Activated CD4-positive, alpha-beta T cell treated with anti-CD3 and anti-CD28 coated beads, Interleukin-10, Interleukin-2, amounts not matched to agents 100 ng/mL and 50 ng/mL, durations not matched to agents 16 hours and 8 hours (primary cell): ENCODE measurements at places on chromosomes 7 and 10.

GRCh38 chr10:21166557-21167287, 269.6 kb upstream of the NEBL start:
- DNase-seq: no peak

DNA sequence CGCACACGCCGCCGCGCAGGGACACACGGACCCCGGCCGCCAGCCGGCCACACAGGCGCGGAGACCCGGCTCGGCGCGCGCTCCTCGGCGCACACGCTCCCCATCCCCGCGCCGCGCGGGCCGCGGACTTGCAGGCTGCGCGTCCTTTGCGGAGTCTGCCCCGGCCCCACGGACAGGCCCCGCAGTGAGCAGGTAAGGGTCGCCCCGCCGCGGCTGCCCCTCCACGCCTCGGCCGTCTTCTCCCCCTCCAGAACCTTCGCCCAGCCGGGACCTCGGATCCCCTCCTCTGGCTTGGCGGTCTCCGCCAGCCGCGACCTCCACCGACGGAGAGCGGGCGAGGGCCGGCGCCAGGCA, 356 bp downstream of the ADCYAP1R1 start:
- DNase-seq: no peak

DNA sequence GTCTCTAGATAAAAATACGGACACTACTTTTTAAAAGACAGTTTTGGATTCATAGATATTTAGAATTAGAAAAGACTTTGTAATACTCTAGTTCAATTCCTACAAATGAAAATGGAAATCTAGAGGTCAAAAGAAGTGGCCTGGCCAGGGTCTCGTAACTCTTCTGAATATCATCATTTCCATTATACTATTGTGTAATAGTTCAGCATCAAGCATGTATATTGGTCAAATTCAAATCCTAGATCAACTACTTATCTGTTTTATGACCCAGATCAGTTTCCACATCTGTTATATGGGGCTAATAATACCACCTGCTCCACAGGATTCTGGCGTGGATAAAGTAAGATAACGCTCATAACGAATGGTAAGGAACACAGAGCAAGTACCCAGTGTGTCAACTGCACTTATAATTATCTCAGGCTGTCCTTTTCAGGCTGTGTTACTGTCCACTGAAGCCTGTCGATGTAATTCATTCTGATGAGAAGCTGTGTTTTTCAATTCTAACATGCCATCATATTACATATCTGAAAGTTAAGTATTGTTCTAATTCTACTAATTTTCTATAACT, 54.3 kb downstream of the ARHGAP21 start:
- DNase-seq: no peak

DNA sequence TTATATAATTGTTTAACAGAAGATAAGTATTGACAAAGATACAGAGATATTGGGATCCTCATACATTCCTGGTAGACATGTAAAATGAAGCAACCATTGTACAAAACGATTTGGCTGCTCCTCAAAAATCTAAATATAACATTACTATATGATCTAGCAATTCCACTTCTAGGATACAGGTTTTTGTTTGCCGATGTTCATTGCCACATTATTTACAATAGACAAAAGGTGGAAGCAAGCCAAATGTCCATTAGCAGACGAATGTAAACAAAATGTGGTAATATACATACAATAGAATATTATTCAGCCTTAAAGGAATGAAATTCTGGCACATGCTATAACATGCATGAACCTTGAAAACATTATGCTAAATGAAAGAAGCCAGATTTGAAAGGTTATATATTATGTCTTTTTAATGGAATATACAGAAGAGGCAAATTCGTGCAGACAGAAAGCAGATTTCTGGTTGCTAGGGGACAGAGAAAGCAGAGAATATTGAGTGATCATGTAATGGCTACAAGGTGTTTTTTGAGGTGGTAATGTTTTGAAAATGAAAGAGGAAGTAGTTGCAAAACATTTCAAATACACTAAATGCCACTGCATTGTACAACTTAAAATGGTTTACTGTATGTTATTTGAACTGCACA, 44.9 kb downstream of the POLR1F start:
- DNase-seq: no peak

GRCh38 chr7:11327633-11328032, 354.0 kb downstream of the PHF14 start:
- DNase-seq: no peak

DNA sequence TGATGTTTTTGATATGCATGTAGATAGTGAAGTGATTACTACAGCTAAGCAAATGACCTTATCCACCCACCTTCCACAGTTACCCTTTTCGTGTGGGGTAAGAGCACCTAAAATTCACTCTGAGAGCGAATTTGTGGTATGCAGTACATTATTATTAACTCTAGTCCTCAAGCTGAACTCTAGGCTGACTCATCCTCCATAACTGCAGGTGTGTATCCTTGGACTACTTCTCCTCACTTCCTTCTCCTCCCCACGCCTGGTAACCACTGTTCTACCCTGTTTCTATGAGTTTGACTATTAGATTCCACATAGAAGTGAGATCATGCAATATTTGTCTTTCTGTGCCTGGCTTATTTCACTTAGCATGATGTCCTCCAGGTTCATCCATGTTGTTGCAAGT, 484.6 kb downstream of the GATA3 start:
- DNase-seq: no peak

- DNase-seq: no peak
These were observed 17.3 kb downstream of the KLLN start for GRCh38 chr10:87846023-87846422.

DNA sequence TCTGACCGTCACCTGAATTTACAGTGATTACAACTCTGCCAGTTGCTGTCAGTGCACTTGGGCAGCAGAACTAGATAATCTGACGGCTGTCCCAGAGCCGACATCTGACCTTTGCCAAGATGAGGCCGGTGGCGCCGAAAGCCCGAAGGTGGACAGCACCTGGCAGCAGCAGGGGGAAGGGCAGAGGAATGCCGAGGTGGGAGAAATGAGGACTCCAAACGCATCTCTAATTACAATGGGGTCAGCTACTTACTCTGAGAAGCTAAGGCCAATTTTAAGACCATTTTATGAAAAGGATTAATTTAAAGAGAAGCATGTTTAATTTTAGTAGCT, 33.8 kb downstream of the TRIM8 start:
- no peak for DNase-seq

- no peak for DNase-seq
These were observed 34.8 kb upstream of the GPR37 start for GRCh38 chr7:124800386-124800785.

DNA sequence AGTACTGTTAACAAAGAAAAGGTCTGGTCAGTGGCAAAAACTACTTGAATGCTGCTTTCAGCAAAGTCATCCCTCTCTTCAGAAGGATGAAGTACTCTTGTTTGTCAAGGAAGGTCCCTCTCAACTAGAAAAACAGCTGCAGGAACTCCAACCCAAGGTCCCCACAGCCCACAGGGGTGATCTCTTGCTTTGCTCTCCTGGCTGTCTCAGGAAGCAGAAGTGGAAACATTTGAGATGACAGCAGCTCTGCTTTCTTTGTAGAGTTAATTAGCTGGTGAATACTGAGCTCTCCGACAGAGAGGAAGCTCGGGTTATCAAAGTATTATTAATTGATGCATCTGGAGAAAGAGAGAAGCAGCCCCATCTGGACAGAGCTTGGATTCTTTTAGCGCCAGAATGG, 25.4 kb upstream of the LRGUK start:
- no peak for DNase-seq

- DNase-seq: no peak
These were observed 13.6 kb downstream of the DGKB start for GRCh38 chr7:14888962-14889361.

DNA sequence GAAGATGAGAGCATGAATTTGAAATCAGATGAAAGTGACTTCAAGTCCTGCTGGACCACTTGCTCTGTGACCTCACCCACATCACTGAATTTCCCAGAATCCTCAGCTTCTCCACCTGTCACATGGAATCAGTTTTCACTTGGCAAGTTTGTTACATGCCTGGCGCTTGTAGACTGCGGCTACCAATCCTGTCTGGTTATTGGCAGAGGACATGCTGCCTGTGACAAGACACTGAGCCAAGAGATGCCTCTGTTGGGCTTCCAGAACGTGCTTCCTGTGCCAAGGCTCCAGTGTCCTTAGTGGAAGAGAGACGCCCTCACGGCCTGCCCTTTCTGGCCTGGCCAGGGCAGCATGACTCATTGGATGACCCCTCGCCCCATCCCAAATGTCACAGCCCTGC, 4.4 kb upstream of the MYL10 start:
- no peak for DNase-seq

- no peak for DNase-seq
These were observed 9.9 kb downstream of the POR start for GRCh38 chr7:75924889-75925288.

- peak; percentile 43 for DNase-seq
These were observed 6.5 kb downstream of the ASB13 start for GRCh38 chr10:5659702-5660528.

DNA sequence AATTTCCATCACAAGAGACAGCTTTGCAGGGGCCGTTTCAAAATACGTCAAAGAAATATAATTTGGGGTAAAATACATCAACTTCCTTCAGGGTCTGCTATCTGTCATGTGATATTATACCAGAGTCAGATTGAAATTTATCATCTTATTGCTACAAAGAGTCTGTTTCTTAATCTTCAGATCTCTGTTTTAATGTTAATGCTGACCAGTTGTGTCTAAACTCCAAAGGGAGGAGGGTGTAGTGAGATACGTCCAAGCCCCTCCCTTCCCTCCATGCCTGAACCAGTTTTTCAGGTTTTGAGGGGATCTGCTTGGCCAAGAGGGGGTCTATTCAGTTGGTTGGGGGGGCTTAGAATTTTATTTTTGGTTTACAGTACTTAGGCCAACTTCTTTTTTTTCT, 891.6 kb downstream of the GRM8 start:
- DNase-seq: no peak

DNA sequence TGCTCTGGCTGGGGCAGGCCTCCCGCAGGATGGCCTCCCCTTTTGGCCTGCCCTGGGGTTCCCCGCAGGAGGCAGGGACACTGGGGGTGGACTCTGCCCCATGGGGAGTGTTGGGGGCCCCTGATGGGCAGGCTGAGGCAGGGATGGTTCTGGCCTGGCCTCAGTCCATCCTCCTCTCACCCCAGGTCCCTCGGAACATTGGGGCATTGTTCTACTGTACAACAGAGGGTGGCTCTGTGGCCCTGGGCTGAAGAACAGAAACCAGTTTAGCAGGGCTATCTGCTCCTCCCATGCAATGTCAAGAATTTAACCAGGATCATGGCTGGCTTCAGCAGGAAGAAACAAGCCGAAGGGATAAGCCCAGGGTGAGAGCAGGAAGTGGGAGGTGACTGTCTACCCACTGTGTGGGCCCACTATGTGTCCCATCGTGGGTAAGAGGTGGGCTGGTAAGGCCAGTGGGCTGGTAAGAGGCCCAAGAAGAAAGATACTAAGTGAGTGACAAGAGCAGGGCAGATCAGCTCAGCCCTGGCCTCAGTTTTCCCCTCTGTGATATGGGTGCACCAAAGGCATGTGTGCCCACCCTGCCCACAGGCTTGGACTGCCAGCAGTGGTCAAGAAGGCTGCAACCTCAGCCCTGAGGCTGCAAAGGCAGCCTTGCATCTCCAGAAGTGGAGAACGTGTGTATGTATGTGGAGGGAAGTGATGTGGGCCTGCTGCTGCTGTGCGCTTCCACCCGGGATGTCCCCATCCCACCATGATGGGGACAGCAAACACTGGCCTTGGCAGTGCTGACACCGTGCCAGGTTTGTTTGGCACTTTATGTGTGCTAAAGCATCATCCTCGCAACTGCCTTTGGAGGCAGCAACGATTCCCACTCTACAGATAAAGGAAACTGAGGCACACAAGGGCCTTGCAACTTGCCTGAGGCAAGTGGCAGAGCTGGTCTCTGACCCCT, 138.9 kb downstream of the SH3PXD2A start:
- DNase-seq: no peak

DNA sequence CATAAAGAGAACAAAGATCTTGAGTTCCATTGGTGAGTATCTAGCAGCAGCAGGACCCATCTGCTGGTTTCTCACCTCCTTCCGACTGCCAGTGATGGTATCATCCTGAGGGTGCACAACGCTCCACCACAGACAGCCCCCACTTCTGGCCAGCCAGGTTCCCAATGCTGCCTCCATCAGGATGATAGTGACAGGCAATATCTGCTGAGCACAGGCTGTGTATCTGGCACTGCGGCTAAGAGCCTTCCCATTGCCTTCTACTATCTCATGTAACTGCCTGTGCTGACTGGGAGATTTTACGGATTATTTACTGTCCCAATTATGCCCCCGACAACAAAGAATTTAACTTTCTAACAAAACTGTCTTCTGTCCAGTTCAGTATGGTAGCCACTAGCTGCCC, 352.4 kb upstream of the AOAH start:
- no peak for DNase-seq

GRCh38 chr7:104024632-104025031, 35.2 kb upstream of the RELN start:
- no peak for DNase-seq

DNA sequence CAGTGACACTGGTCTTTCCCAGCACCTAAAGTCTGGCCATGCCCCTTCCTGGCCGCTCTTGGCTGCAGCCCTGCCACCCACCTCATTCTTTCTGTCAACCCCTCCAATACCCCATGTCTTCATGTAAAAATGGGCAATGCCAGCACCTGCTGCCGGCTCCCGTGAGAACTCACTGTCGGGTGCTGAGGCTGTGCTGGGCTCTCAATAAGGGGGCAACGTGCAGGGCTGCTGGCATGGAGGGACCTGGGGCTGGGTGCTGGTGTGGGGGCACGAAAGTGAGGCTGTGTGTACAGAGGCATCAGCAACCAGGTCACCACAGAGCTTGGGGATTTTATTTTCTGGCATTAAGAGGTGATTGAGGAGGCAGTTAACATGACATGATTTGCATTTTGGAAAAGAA, 65.3 kb downstream of the ALOX5 start:
- no peak for DNase-seq

GRCh38 chr7:1666317-1666822, 3.7 kb upstream of the ELFN1 start:
- no peak for DNase-seq

- no peak for DNase-seq
These were observed 53.9 kb upstream of the LRGUK start for GRCh38 chr7:134073276-134073675.

GRCh38 chr7:127996253-127997071, 34.8 kb downstream of the LRRC4 start:
- DNase-seq: no peak

DNA sequence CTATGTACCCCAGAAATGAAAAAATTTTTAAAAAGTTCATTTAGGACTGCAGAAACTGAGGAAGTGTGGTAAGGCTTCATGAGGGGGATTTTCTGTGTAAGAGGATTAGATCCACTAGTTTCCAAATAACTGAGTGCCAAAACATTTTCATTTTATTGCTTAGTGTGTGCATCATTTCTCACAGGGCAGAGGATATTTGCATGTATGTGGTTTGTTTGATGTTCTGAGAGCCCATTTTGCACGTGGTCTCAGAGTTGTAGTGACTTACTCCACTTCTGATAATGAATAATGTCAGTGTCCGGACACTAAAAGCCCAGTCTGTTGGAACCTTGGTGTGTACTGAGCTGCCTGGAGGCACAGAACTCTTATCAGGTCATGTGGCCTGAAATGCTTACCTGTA, 299.9 kb downstream of the AUTS2 start:
- DNase-seq: no peak

GRCh38 chr7:108245523-108246226, 115.5 kb upstream of the LAMB4 start:
- DNase-seq: no peak
